ENCODE measurements at places on chromosomes 1 and 21.

- DNase-seq: peak; percentile 71
Measured at GRCh38 chr1:239898062-239898730, 193.5 kb upstream of the FMN2 start.

GRCh38 chr1:218658899-218659298 lies 313.8 kb downstream of the TGFB2 start:
- DNase-seq: no peak

DNA sequence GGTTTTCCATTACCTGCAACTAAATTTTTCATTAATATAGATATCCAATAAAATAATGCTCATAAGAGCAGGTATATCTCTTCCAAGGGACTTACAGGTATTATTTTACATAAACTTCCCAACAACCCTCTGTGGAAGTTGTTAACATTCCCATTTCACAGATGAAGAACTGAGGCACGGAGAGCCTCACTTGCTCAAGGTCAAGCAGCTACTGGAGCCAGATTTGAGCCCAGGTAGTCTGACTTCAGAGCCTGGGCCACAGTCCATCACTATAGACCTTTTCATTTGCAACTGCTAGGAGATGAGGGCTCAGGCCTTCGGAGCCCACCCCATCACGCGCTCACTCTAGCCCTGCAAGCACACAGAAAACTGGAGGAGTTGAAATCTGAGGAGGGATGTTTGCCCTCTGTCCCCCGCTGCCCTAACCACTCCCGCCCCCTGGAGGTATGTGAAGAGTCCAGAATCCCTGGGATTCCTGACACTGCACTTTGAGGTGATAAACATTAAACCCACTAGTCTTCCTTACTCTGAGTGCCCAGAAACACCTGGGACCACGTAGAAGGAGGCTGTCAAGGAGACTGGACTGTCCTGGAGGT lies 11.7 kb upstream of the ALPL start:
- no peak for DNase-seq

GRCh38 chr1:162412002-162412401 lies at the start of gene SH2D1B:
TSS of gene SH2D1B (minus strand) at chr1:162412136. CDS start at chr1:162412016, 120 bp downstream.
- no peak for DNase-seq

DNA sequence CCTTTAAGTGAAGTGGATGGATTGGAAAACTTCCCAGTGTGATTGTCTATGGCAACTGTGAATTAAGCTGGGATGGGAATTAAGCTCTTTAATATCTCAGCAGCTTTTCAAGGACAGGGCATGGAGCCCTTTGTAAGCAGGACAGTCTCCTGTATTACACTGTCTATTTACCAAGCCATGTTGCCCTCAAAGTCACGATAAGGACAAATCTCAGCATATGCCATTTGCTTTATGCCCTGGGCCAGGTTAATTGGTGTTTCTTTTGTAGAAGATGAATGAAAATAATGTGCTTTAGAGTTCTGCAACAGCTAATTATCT lies 17.6 kb downstream of the UTP25 start:
- no peak for DNase-seq

Data from stimulated activated CD4-positive, alpha-beta T cell treated with anti-CD3 and anti-CD28 coated beads, Interleukin-1b, Interleukin-23, amount 100 ng/mL, for 4 hours (primary cell).